ENCODE measurements at places on chromosomes 6 and 20.

DNA sequence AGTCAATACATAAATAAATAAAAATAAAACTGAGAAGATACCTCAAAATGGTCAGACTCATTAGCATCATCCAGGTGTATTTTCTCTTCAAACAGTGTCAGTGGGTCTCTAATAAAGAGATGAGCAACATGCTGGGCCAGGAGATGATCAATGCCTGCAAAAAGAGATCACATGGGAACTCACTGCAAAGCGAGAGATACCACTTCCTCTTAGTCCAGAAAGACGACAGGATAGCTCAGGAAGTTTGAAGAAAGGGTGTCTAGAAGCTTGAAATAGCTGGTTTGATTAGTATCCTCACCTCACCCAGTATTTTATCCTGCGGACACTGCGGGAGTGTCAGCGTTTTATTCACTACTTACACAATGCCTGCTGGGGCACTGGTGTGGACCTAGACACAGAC lies 38.0 kb downstream of the GCLC start:
- DNase-seq: no peak

- DNase-seq: no peak
Measured at GRCh38 chr6:42390228-42390934, 61.3 kb downstream of the TRERF1 start.

DNA sequence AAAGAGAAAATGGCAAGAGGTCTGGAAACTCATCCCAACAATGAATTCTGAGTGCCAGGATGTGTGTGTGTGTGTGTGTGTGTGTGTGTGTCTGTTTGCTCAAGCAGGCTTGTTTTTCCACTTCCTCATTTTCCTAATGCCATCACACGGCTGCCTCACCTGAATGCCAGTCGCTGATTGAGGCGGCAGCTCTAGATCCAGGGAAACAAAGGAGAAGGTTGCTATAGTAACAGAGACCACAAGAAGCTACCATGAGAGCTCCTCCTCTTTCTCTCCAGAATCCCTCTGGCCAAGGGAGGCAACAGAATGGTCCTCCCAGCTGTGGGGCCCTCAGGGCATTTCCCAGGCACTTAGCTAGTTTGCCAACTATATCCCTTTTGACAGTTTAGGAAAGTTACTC lies 241.1 kb upstream of the TSHZ2 start:
- no peak for DNase-seq

DNA sequence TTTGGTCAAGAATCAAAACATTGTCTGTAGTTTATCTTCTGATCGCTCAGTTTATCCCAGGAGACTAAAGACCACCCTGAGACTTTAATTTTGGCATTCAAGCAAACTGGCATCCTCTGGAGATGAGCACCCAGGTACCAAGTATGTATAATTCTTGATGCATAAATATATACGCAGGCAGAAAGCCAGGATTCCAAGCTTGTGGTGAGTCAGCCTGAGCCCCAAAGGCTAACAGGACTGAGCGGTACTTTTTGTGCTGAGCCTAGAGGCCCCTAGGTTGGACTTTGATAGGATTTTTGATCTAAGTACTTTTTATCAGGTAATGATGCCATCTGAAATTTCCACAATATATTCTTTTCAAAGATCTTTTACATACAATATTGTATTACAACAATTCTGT lies 301.3 kb downstream of the TFAP2B start:
- no peak for DNase-seq

GRCh38 chr6:159308198-159308597 lies 139.0 kb downstream of the FNDC1 start:
- no peak for DNase-seq

DNA sequence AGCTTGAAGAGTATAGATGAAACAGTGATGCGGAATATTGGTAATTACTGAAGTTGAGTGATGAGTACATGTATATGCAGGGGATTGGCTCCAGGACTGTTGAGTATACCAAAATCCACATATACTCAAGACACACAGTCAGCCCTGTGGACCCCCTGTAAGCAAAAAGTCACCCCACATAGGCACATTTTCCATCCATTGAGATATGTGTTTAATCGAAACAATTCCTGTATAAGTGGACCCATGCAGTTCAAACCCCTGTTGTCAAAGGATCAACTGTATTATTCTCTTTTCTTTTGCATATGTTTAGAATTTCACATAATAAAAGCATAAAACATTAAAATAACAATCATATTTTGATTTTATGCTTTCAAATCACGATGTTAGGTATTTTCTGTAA lies 32.1 kb upstream of the FILIP1 start:
- no peak for DNase-seq

GRCh38 chr20:35329435-35330139 lies 37.4 kb upstream of the FAM83C start:
- no peak for DNase-seq

GRCh38 chr6:3894590-3895311 lies 45.6 kb downstream of the FAM50B start:
- no peak for DNase-seq

DNA sequence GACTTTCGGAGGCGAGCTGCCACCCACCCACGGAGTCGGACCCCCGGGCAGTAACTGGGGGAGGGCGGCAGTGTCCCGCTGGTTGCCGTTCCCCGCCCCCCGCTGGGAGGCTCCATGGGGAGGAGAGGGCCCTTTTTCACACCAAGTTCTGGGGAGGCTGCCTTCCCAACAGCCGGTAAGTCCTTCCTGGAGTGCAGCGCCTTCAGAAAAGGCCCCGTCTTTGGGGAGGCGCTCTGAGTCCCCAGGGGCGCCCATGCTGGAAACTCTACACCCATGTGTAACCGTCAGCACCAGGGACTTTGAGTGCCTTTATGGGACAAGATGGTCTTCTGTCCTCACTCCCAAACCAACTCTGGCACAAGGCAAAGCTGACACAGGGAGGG lies 430 bp upstream of the SOX18 start:
- no peak for DNase-seq

DNA sequence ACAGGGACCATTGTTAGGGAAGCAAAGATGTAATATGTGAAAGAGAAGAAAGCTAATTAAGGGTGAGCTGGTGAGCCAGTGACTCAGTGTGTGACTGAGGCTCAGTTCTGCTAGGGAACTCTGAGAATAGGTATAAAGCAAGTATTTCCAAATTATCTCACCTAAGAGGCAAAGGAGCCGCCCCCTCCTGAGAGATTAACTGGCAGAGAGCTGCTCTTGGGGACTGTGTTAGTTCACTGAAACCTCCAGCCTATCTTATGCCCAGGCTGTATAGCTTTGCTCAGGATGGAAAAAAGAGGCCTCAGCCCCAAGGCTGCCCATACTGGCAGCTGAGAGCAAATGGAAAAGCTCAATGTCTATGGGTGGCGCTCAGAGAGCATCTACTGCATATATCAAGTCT lies 152.0 kb downstream of the PAK5 start:
- DNase-seq: no peak

DNA sequence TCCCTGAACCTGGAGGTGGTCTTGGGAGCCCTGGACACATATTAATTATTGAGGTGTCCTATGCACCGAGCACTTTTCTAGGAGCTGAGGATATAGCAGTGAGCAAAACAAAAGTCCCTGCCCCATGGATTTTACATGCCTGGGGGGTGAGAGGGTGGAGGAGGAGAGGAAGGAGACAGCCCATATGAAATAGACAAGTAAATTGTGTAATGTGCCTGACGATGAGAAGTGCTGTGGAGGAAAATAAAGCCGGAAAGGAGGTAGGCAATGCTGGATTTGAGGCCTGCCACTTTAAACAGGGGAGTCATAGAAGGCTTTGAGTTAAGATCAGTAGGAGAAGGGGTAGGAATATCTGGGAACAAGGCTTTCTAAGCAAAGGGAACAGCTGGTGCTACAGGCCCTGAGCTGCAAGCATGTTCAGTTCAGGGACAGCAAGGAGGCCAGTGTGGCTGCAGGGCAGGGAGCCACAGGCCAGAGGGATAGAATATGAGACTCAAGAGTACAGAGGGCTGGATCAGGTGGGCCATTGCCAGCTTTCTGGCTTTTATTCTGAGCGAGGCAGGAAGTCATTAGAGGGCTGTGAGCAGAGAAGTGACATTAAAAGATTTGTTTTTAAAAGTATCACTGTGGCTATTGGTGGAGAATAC lies 19.1 kb upstream of the MYLIP start:
- no peak for DNase-seq

GRCh38 chr6:21200134-21200870 lies 393.2 kb upstream of the SOX4 start:
- no peak for DNase-seq

- no peak for DNase-seq
Measured at GRCh38 chr20:51036827-51037531, 14.1 kb upstream of the KCNG1 start.

- no peak for DNase-seq
Measured at GRCh38 chr6:158334534-158334933, 22.3 kb downstream of the TULP4 start.

DNA sequence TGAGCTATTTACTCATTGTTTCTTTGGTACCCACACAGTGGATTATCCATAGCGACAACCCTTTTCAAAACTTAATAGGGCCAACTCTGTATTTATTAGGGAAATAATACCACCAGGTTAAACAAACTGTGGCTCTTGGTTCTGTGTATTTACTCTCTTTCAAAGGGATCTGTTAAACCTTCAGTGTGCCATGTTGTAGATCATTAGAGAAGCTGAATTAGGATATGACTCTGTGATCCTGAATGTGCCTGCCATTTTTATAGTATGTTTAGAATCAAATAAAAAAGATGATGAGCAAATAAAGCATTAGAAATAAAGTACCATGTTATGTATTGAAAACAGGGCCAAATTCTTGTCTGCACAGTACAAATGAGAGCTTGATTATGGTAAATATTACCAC lies 25.0 kb upstream of the SLC35D3 start:
- DNase-seq: no peak

- DNase-seq: no peak
Measured at GRCh38 chr6:33249732-33250630, 21.7 kb downstream of the VPS52 start.

- no peak for DNase-seq
Measured at GRCh38 chr20:62698231-62698630, 10.4 kb upstream of the NTSR1 start.

DNA sequence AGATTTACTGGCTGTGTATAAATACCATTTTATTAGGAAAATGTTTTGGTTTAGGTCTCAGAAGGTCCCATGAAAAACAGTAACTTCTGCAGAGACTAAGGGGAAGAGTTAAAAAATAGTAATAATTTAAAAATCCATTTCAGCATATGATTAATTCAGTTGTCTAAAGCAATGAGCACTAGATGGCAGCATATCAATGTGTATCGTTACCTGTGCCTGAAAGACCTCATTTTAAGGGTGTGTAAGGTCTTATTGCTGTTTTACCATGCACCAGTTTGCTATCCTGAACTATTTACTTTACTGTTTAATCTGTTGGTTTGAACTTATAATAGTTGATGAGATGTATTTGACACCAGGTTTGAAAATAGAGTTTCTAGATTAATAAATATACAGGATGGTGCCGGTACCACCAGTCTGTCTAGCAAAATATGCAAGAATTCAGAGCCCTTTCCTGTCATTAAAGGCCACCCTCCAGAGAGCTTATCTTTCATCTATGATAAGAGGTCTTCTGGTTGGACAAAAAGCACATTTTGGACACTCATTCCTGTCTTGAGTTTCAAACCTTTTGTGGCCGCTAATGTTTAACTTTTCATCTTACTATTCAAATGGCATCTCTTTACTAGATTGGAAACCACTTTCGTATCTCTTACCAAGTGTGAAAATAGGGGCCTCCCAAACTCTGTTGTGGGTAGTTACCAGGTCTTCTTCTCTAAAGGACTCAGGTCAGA lies 8.9 kb upstream of the AHI1 start:
- no peak for DNase-seq

- peak; percentile 64 for DNase-seq
Measured at GRCh38 chr6:117992856-117993255, 85.8 kb downstream of the SLC35F1 start.

DNA sequence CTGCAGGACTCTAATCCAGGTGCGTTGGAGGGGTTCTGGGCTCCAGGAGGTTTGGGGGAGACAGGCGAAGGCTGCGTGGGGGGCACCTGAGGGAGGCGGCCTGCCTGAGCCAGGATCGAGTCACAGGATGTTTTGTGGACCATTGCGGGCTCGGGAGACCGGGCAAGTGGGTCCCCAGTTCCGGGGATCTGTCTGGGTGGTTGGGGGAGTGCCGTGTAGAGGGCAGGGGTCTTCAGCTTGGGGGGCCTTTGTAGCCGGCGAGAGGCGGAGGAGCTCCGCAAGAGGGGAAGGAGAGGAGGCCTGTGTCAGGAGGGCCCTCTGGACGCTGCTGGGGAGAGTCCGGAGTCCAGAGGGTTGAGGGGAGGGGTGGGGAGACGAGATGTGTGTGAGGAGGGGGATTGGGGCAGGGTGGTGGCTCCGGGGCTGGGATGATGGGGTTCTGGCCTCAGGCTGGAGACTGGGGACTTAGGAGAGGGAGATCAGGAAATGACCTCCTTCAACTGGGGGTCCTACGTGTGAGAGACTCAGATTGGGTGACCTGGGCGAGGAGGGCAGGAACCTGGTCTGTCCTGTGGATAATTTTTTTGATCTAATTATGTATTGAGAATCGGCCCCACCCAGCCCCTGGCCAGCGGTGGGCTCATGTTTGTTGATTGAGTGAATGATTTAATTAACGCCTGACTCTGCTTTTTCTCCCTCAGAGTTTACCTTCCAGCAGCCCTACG lies 505 bp downstream of the SNAI1 start:
- no peak for DNase-seq

DNA sequence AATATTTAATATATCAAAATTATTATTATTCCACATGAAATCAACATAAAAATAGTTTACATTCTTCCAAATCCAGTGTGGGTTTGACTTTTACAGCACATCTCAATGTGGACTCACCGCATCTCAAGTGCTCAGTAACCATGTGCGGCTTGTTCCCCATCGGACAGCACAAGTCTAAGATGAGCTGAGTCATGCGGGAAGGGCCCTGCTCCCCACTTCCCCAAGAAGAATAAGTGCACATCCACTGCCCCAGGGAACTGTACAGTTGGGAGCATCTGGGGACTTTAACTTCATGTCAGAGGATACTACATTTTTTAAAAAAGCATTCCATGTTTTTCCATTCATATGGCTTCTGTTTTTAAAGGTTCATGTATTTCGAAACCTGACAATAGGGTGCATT lies 325.6 kb downstream of the BTBD3 start:
- no peak for DNase-seq

GRCh38 chr6:27758491-27758890 lies 153.7 kb downstream of the OR2B2 start:
- DNase-seq: no peak

DNA sequence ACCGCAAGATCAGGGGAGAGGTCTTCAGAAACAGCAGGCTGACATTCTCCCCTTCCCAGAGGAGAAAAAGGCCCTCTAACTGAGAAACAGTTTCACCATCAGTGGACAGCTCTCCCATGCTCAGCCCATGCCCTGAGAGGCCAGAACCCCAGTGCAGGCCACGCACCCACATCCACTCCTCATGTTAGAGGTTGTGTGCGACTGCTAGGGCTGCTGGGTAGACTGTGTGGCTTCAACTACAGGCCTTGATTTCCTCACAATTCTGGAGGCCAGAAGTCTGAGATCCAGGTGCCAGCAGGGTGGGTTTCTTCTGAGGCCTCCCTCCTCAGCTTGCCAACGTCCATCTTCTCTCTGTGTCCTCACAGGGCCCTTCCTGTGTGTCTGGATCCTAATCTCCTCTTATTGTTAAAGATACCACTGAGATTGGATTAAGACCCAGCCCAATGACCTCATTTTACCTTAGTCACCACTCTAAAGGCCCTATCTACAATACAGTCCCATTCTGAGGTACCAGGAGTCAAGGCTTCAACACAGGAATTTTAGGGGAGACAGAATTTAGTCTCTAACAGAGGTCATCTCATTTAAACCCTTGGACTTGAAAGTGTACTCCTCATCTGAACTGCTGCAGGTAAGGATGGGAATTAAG lies 67.7 kb upstream of the CD93 start:
- no peak for DNase-seq

Measured in dorsolateral prefrontal cortex (tissue), 122 donors.